ENCODE measurements at places on chromosomes 13 and 19.

DNA sequence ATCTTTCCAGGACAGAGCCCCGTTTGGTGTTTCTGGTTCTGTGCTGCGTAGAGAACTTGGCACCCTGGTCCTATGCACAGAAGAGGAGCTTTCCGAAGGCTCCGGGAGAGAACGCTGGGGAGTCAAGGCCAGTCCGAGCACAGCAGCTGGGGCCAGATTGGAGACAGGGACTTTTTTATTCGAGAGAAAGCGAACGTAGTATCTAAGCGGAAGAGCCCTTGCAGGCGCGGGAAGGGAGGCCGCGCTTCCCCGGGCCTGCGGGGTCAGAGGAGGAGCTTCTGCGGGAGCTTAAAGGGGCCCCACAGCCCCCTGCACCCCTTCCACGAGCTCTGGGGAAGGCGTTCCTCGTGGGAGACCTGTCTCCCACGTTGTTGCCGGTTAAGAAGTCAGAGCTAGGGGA lies 48.6 kb upstream of the ARHGEF7 start:
- DNase-seq, result no peak

GRCh38 chr19:52689843-52690368 lies 44.9 kb downstream of the ZNF611 start:
- peak; percentile 19 for DNase-seq

DNA sequence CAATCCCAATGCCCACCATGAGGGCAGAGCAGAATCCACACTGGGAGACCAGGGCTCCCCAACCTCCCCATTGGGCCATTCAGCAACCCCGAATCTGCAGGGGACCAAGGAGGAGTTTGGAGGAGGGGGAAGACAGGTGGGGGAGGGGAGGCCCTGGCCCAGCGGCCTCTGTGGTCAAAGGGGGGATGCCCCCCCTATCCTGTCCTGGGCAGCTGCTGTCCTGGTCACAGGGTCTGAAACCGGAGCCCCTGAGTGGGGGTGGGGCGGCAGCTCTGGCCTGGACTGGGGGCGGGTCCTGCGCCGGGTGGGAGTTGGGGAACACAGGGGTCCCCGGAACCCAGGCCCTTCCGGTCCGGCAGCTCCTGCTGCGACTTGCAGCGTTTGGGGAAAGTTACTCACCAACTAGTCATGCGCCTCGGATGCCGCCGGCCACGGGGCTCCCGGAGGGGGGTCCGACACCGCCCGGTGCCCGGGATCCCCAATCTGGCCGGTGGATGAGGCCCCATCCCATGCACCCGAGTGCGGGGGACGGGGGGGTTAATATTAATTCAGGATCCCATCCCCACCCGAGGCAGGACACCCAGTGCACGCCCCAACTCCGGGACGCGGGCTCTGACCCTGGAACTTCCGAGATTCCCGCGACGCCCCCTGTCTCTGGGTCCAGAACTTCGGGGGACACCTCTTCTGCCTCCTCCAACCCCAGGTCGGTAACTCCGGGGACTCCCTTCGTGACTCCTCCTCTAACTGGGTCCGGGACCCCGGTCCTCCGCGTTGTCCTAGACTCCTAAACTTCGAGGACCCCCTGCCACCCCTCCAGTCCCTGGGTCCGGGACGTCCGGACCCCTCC lies 872 bp downstream of the HOMER3 start:
- DNase-seq, result no peak

DNA sequence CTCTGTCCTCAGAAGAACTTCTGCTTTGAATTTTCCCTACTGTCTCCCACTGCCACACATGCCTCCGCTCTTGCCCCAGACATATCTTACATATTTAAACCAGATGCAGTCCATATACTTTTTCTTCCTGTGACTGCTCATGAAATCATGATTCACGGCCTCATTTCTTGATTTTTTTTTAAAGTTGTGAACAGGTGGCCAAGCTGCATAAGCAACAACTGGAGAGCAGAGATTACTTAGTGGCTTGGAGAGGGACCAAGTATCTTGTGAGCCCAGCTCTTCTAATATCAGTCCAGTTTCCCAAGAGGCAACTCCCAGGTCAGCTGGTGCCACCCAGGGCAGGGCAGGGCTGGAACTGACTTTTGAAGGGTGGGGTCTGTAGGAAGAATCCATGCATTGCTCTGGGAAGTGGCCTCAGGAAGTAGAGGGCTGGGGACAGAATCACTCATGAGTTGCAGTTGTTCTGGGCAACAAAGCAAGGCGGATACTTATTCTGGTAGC lies 152.4 kb downstream of the LMO7 start:
- no peak for DNase-seq

DNA sequence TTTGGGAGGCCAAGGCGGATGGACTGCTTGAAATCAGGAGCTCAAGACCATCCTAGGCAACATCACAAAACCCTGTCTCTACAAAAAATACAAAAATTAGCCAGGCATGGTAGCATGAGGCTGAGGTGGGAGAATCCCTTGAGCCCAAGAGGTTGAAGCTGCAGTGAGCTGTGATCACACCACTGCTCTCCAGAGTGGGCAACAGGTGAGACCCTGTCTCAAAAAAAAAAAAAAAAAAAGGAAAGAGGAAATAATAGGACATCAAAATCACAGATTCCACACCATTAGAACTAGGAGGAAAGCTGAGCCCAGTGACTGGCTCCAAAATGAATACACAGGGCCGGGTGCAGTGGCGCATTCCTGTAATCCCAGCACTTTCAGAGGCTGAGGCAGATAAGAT lies 3.2 kb upstream of the ZNF8 start:
- DNase-seq, result no peak

- no peak for DNase-seq
These were observed 791 bp downstream of the PRKD2 start for GRCh38 chr19:46715975-46716671.

- DNase-seq, result no peak
These were observed 57.7 kb downstream of the ATP7B start for GRCh38 chr13:51953347-51954195.

GRCh38 chr19:7349231-7349591 lies 474 bp downstream of the ARHGEF18 start:
- DNase-seq, result no peak

DNA sequence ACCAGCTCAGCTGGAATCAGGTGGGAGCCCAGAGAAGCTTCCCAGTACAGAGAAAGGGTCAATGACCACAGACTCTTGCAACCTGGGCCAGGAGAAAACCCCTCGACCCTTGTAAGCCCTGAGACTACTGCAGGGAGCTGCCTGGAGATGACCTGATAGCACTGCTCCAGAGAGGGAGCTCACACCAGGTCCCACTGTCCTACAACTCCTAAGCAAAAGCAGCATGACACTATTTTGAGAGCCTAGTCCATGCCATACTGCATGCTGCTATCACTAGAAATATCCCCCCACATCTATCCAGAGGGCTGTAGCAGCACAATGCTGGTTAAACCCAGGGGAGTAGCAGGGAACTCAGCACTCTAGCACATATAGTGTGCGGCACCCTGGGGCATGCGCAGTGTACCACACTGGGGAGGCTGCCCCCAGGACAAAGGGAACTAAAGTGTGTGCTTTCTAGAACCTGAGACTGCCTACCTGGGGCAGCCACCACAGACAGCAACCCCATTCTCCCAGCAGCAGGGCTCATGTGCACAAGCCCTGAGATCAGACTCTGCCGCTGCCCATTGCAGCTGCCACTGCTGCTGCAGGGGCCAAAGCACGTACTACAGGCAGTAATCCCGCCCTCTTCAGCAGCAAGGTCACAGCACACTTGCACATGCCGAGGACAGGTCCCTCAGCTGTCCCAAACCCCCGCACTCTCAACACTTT lies 27.1 kb upstream of the N4BP2L1 start:
- DNase-seq, result no peak

- no peak for DNase-seq
These were observed 121.8 kb upstream of the PCDH9 start for GRCh38 chr13:67351909-67352308.

- no peak for DNase-seq
These were observed 81.6 kb upstream of the TM9SF2 start for GRCh38 chr13:99419591-99420243.

GRCh38 chr13:43988302-43988701 lies 108.6 kb downstream of the LACC1 start:
- DNase-seq, result no peak

- DNase-seq, result no peak
These were observed 29.0 kb upstream of the ZNF709 start for GRCh38 chr19:12513531-12514061.

GRCh38 chr19:40341601-40342482 lies 6.4 kb downstream of the C19orf47 start:
- no peak for DNase-seq

- no peak for DNase-seq
These were observed 732 bp upstream of the C2CD4C start for GRCh38 chr19:409516-410242.

GRCh38 chr13:47184321-47184720 lies 287.5 kb upstream of the HTR2A start:
- DNase-seq, result no peak

Measured in CD4-positive, alpha-beta T cell treated with Interleukin-6 at 100 ng/mL for 8 hours (primary cell).